NCI-H1930 (cell line): ENCODE measurements at places on chromosomes 7 and 10.

DNA sequence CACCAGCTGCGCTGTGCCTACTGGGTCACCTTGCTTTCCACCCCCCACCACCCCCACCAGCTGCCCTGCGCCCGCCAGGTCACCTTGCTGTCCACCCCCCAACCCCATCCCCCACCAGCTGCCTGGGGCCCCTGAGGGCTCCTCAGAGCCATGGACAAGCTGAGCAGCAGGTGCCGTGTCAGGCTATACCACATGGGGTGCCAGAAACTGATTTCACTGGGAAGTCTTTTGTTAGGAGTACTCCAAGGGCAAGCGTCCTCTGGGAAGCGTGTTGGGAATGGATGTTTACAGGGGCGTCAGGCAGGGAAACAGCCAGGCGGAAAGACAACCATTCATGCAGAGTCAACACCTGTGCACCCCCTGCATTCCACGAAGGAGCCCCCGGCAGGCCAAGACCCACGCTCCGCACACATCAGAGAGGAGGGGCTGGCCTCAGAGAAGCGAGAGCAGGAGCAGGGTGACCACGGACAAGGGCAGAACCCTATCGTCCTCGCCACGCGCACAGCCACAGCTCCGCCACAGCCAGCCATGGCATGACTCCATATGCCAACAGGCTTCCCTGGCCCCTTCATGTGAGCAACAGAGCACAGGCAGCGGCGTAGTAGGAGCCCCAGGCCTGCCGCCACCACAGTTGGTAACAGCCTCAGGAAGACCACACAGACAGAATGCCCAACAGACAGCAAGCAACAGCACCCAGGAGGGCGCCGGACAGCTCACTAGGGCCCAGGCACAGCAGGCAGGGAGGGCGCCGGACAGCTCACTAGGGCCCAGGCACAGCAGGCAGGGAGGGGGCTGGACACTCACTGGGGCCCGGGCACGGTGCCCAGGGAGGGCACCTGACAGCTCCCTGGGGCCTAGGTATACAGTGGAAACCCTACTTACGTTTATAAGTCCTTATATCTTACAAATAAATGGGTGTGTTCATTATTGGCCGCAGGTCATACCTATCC, 180.8 kb downstream of the MAD1L1 start:
- no peak for DNase-seq

GRCh38 chr10:21263263-21263803, 262.1 kb downstream of the SKIDA1 start:
- DNase-seq = no peak

DNA sequence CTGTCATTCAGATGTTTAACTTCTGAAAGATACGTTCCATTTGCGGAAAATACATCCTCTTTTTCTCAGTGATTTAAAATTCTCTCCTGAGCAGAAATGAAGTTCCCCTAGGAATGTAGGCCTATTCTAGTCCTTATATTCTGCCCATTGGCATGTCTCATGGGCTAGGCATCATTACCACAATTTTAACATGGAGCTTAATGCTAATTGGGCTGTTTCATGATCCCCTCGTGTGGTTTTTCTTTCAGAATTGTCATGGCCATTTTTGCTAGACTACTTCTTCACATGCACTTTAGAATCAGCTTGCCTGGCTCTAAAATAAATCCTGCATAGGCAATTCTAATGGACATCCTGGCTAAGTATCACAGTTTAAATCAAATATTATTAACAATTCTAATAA, 1.0 kb downstream of the TMEM176B start:
- DNase-seq = no peak

- DNase-seq = no peak
These were observed 17.5 kb downstream of the ZNF138 start for GRCh38 chr7:64811767-64812166.

DNA sequence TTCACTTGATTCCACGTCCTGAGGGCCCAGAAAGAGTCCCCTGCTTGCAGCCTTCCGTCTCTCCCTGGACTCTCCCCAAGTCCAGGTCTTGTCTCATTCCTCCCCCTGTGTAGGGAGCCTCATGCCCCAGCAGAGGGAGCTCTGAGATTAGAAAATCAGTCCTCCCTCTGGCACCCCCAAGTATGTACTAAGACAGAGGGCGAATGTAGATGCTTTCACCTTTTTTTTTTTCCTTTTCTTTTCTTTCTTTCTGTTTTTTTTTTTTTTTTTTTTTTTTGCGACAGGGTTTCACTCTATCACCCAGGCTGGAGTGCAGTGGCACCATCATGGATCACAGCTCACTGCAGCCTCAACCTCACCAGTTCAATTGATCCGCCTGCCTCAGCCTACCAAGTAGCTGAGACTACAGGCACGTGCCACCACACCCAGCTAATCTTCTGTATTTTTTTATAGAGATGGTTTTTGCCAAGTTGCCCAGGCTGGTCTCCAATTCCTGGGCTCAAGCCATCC, 10.3 kb downstream of the SFXN3 start:
- DNase-seq = peak; percentile 11

- no peak for DNase-seq
These were observed 157.1 kb upstream of the RHEB start for GRCh38 chr7:151676759-151677158.

GRCh38 chr10:7445474-7446185, 34.8 kb upstream of the SFMBT2 start:
- DNase-seq = no peak

DNA sequence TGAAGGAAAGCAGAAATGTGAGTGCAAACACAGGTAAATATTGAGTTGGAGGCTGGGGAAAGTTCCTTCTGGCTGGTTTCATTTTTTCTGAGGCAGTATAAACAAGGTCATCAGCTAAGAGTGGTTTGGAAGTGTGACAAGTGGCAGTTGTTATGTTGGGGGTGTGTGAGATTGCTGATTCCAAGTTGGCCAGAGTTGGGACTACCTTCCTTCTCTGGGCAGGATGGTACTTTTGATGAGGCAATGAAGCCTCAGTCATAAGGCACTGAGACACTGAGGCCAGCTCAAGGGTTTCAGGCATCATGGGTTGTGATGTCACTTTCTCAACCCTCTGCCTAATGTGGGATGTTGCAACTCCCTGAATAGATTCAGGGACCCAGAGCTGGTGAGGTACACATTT, 8.2 kb upstream of the PTTG1IP2 start:
- DNase-seq = no peak

GRCh38 chr7:16419859-16420258, 1.5 kb downstream of the CRPPA start:
- DNase-seq = no peak

GRCh38 chr10:76309741-76310587, 878.5 kb downstream of the LRMDA start:
- no peak for DNase-seq

DNA sequence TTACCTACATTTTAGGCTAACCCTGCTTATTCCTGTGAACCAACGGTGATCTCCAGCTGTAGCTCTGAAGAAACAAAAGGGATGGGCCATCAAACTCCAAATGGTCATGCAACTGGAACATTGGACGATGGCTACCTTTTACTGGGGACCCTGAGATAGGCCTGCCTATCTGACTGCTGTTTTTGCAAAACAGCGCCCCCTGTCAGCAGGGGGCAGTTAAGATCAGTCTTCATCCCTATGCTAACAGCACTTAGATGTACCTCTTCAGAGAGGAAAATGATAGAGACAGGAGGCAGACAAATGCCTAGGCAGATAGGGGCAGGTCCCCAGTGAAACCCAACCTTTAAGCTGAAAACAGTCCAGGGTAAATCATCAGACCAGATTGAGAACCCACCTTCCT, 1085.4 kb upstream of the SORCS1 start:
- DNase-seq = no peak

GRCh38 chr7:155401231-155401630, 56.7 kb upstream of the EN2 start:
- no peak for DNase-seq

DNA sequence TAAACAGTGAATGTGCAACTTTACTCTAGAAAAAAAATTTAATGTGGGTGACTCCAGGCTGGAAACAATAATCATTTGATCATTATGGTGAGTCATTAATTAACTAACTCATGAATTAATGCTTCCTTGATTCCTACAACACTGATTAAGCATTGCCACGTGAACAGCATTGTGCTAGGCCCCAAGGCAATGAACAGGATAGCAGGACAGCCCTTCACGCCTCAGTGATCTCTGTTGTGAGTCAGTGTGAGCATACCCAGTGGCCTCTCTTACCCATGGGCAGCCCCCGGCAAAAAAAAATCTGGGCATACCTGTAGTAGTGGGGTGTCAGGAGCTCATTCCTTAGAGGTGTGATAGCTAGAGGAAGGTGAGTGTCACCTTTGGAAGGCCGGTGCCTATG, 76.0 kb downstream of the DENND2A start:
- no peak for DNase-seq

DNA sequence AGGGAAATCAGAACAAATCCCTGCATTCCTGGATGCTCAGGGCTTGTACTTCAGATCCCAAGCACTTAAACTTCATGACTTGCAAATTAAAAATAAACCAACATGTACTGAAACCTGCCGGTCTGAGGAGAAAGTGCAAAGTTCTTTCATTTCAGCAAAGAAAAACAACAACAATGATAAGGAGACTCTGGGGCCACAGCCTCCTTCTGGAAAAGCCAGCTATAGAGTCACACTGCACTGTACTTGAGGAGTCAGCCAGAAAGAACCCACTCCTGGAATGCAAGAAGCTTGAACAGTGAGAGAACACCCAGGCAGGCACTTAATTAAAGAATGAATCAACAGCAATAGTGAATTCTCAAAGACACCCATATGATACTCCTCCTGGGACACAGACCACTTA, 49.7 kb upstream of the TM9SF3 start:
- DNase-seq = no peak

DNA sequence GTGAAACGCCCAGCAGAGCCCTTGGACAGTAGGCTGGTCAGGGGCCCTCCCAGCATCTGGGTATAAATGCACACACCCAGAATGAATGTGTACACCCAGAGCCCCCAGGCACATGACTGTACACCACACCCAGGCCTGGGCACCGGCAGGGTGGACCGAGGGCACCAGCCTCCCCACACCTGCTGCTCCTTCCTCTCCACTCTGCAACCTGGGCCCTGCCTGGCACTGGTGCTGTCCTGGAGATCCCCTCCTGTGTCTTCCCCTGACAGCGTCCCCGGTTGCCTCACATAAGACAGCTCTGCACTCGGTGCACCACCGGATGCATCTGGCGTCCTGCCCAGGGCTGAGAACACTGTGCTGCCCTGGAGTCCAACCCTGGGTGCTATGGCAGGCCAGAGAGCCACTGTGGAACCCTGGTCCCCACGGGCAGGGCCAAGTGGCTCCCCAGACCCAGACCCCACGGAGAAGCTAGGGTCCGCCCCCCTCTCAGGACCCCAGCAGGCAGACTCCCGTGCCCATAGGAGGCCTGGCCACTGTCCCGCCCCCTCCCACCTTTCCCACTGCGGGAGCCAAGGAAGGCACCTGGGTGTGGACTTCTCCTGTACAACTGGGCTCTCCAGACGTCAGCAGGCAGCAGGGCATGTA, 6.6 kb downstream of the RASGEF1A start:
- DNase-seq = no peak

- no peak for DNase-seq
These were observed 229.8 kb upstream of the NPY start for GRCh38 chr7:24054236-24054635.

DNA sequence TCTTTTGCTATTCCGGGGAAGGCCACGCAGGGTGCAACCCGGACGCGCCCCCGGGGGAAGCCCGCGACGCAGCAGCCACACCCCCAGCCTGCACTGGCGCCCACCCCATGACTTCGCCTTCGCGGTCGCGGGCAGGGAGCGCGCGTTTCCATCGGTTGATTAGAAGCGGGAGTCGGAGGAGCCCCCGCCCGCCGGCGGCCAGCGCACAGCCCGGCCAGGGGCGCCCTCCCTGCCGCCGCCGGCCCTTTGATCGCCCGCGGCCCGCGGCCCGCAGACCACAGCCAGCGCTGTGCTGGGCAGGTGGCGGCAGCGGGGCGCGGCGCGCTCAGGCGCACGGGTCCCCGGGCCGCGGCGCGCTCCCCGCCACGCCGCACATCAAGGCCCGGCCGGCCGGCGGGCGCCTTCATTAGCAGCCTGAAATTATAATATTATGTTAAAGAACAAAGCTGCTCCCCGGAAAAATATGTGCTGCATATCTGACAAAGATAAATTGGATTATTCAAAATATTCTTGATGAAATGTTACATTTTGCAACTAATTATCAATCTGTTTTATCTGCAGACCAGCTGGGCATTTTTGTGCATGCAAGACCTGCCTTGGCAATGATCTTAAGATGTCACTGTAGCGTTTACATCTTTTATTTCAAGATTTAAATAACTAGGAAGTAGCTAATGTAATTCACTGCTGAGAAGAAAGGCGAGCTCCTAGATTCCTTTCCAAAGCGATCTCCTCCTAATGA, 160.7 kb upstream of the MKI67 start:
- no peak for DNase-seq

GRCh38 chr10:128087884-128088709, 38.1 kb downstream of the MKI67 start:
- DNase-seq = no peak

DNA sequence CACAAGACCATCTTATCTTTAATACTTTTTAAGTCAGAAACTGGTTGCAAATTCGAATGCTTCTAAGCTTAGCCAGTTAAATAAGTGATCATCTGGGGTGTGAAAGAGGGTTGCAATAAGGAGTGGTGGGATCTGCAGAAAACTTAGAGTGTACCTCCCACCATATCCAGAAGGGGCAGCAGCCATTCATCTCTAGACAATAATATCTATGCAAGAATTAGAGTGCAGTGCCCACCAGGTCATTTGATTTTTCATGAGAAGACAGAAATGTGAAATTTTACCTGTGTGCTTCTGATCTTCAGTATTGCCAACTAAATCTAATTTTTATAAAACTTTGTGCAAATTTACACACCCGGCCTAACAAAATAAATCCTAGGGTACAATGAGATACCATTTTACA, 127.2 kb upstream of the SP4 start:
- no peak for DNase-seq

DNA sequence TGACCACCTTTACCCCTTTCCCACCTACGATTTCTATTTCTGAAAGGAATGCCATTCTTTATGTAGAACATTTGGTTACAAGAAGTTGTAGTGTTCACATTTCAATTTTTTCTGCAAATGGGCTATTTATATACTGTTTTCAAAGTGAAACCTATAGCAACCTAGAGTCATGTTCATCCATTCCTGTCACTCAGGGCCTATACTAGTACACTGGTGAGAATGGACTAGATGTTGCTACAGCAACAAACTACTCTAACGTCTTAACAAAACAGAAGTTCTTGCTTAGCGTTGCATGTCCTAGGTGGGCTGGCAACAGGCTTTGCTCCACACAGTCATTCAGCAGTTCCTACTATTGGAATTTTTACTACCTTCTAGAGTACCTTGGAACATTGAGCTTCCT, 16.3 kb downstream of the CASD1 start:
- no peak for DNase-seq

GRCh38 chr7:36040679-36041078, 112.4 kb upstream of the EEPD1 start:
- DNase-seq = no peak
